ENCODE measurements at places on chromosomes 3 and 15.
A peak's percentile ranks its signal among the peaks of the same experiment; 100 is the strongest.

DNA sequence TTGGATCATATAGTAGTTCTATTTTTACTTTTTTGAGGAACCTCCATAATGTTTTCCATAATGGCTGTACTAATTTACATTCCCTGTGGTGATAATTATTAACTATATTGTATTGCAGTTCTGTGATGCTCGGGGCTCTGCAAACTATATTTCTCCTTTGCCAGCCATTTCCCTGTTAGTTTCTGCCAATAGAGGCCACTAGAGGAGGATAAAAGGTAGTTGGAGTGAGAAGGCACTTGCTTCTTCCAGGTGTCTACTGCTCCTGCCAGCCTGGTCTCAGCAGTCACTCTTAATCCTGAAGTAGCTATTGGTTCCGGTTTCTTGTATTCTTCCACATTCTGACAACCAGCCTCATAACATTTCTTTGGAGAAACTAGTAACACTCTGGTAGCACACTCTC, 233.9 kb upstream of the GBE1 start:
- DNase-seq = no peak

- DNase-seq = no peak
Observed at GRCh38 chr3:73404435-73404834, 220.3 kb downstream of the PDZRN3 start.

- DNase-seq = peak; percentile 71
Observed at GRCh38 chr3:192887701-192888100, 30.0 kb downstream of the MB21D2 start.

DNA sequence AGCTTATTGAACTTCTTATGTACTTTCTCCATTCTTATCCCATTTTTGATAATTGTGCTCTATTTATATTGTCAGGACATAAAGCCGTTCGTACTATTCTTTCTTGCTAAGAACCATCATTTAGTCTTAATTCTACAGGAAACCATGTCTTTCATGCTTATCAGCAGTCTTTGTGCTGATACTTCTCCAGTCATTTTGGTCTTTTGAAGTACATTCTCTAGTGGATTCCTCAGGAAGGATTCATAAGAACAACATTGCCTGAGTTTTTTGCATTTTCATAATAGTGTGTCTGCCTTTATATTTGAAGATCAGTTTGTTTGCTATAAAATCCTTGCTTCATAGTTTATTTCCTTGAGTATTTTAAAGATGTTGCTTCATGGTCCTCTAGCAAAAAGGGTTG, 126.6 kb upstream of the NEO1 start:
- no peak for DNase-seq

DNA sequence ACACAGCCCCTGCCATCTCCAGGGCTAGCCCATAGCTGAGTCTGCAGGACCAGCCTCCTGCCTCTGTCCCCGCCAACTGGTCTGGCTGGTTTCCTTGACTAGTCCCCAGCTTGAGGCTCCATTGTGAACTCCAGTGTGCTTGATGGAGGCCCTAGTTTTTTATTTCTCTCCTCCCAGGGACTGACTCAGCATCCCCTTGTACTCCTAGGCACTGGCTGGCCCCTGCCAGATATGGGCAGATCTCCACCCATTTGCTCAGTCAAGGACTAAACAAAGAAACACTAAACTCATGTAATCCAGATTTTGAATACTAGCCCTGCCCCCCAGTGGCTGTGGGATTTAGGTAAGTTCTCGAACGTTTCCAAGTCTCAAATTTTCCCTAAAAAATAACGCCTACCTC, 415.4 kb upstream of the RORA start:
- no peak for DNase-seq

- peak; percentile 89 for DNase-seq
Observed at GRCh38 chr3:51997935-51998596, 2.4 kb upstream of the RPL29 start.

GRCh38 chr3:113658107-113658506, 38.3 kb downstream of the USF3 start:
- no peak for DNase-seq

DNA sequence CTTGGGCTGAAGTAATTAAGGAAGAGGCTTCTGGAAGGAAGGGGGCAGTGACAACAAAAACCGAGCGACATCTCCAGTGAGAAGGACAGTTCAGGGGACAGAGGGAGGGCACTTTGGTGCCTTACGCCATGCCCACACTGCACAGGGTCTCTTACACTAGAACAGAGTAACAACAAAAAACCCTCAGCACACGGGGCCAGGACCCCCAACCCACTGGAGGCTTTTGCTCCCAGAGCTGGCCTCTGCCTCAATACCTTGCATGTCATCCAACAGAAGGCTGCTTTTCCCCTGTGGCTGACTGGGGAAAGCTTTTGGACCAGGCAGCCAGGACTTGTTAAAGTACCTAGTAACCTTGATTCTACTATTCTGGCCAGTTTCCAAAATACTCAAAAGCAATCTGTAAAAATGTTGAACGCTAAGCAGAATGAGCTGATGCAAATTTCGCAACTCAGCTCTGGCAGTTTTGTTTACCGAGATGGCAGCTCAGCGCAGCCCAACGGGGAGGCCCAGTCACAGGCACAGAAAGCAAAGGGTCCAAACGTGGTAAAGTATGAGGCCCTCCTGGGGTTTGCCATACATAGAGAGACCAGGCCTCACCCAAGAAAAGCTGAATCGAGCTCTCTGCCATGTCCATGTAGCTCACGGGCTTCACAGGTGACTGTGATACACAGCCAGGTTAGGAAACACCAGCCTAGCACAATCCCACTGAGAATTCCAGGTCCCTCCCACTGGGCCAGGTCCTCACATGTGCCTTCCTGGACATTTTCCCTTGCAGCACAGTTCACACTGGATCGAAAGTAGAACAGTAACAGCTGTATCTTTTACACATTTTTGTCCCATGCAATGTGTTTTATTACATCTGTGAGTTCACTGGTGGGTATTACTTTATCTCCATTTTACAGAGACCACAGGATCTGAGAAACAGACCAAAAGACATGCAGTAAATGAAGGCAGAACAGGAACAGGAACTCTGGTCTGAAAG, 6.0 kb downstream of the CHCHD4 start:
- no peak for DNase-seq

GRCh38 chr15:43434446-43434845, 58.5 kb downstream of the TP53BP1 start:
- DNase-seq = no peak

GRCh38 chr3:73738711-73739110, 114.0 kb upstream of the PDZRN3 start:
- DNase-seq = no peak

GRCh38 chr15:25362545-25362944, 76.3 kb downstream of the UBE3A start:
- no peak for DNase-seq

- peak; percentile 38 for DNase-seq
Observed at GRCh38 chr3:148077318-148077923, 620.3 kb upstream of the AGTR1 start.

DNA sequence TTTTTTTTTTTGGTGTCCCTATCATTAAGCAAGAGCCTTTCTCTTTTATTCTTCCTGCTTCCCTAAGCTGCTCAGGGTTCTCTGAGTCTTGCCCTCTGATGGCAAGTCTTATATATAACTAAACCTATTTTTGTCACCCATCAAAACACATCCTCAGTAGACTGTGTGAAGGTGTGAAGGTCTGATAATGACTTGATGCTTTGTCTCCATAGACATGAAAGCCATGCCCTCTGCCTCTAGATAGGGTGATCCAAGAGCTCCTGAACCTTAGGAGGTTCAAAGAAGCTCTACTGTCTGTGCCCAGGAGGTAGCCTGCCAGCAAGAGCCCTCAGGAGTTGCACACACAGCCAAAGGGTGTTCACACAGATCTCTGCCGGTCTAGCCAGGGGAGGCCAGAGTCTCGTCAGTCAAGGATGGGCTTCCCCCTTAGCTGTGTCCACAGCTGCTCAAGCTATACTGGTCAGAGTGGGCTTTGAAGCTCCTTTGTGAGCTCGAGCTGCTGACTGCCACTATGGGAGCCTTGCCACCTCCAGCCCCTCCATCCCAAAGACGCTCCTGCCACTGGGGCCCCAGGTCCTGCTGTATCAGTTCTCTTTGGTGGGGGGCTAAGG, 13.1 kb upstream of the SNX22 start:
- no peak for DNase-seq

DNA sequence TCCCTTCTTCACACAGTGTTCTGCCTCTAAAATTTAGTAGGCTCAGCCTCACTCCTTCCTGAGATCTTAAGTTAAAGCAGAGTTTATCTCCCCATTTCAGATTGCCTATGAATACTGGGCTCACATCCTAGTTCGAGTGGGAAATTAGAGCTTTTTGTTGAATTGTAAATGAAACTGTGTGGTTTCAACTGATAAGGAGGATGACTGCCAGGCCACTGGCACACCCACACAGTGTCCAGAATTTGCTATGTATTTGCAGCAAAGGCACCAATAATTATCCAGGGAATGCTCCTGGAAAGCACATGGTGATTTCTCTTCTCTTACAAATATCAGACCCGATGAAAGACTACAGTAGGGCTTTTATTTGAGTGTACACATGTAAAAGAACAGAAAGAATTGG, 308.1 kb upstream of the COL8A1 start:
- no peak for DNase-seq

- DNase-seq = no peak
Observed at GRCh38 chr15:32982001-32982400, 212.5 kb downstream of the FMN1 start.

- DNase-seq = no peak
Observed at GRCh38 chr3:183987000-183987600, 30.6 kb downstream of the ABCC5 start.

GRCh38 chr15:70025413-70026296, 72.1 kb downstream of the TLE3 start:
- no peak for DNase-seq

DNA sequence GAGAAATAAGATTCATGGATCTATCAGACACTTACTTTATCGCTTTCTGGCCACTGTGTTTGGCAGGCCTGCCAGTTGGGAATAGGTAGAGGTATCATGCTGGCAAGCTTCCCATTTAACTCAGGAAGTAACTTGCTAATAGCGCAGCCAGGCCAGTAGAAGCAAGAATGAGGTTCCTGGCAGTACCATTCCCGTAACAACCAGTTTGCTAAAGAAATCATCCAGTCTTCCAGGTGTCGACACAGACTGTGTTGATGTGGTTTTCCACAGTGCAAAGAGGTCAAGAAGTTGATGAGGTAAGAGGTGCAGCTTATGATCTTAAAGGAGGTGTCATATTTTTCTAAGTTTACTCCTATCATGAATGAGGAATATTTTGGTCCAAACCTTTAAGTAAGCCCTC, 46.2 kb downstream of the DPH6 start:
- no peak for DNase-seq

GRCh38 chr3:135453326-135453725, 512.2 kb upstream of the PPP2R3A start:
- DNase-seq = no peak

DNA sequence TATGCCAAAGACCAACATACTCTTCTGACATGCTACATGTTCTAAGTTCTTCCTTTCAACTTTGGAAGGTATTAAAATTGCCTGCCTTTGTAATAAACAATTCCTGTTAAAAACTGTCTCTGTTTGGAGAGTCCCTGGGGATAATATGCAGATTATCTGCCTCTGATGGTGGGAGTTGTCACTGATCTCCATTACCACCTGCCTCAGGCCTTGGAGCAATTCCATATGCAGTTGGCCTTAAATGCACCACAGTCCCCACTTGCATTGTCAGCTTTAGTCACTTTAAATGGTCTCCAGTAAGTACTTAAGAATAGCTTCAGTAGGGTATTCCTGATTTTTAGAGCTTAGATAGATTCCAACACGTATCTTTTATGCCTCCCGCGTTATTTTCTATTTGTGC, 121.1 kb upstream of the GOLIM4 start:
- DNase-seq = no peak

DNA sequence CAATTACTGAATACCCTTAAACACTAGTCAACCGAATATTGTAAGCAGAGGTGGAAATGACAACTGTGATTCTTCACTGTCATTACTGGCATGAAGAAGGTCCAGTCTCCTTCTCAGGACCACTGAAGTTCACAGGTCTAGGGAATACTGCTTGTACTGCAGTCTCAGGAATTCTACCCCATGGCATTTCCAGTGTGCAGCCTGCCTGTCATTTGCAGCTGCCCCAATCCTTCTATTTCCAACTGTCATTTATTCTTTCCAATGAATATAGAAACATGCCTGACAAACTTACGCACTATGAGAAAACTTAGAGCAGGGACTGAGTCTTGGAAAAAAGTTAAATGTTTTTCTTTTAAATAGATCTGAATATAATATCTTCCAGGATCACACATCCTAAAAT, 308.0 kb upstream of the THBS1 start:
- DNase-seq = no peak

- peak; percentile 39 for DNase-seq
Observed at GRCh38 chr3:156449710-156450574, 105.0 kb downstream of the SSR3 start.

DNA sequence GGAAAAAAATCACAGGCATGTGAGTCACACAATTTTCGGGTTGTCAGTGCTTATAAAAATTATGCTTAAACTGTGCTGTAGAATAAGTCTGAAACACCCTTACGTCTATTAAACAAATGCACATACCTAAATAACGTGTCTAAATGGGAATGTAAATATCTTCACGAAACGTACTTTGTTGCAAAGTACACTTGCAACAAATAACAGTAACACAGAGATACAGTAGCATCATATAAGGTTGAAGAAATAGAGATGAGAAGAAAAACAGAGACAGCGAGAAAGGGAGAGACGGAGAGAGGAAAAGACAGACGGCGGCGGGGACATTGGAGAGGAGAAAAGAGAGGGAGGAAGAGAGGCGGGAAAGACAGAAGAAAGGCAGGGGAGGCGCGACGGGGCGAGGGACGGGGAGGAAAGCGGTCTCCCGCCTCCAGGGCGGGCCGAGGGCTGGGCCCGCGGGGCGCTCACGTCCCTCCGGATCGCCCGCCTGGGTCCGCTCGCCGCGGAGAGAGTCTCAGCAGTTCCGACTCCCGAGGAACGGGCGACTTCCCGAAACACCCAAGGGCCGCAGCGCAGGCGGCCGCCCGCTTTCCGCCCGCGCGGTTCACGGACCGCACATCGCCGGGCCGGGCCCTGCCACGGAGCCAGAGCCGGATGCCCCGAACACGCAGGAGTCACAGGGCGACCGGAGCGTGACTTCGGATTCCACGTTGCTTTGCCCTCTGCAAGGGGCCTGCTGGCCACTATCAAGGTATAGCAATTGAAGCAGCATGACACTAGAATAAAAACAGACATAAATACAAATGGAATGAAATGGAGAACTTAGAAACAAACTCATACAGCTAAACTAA, 153.4 kb downstream of the LMLN start:
- no peak for DNase-seq

- DNase-seq = peak; percentile 76
Observed at GRCh38 chr3:42780892-42781700, 8.0 kb upstream of the CCDC13 start.
